MCF 10A (cell line): ENCODE measurements at places on chromosomes 5 and 9. TPM values are rescaled to one million over a fixed set of nuclear protein-coding genes. Genes with fewer than 3 reads are reported as not detected.

DNA sequence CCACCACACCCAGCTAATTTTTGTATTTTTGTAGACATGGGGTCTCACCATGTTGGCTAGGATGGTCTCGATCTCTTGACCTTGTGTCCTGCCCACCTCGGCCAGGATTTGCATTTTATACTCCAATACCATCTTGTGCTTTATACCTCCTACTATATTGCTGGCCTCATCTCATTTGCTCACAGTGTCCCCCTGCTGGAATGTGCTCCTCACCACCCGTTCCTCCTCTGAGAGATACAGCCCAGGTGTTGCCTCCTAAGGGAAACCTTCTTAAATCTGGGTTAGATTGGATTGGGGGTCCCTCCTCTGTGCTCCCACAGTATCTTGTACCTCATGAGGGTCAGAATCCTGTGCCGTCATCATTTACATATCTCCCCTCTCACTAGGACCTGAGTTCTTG lies 131.7 kb downstream of the PAPPA start:
- no peak for DNase-seq

Gene OR1J2
- not detected in 2 replicates for total RNA-seq

DNA sequence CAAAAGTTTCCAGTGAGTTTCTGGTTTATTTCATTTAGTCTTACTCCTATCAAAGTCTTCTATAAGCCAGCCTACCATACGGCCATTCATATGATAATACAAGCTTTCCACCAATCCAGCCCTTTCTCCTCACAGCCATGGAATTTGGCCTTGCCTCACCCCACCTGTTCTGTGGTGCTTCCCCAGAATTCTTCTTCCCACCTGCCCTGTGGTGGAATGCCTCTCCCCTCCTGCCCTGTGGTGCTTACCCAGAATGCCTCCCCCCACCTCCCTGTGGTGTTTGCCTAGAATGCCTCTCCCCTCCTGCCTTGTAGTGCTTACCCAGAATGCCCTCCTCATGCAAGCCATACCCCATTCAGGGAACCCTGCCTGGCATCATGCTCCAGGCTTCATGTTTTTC lies 90.3 kb upstream of the APC start:
- DNase-seq = no peak

DNA sequence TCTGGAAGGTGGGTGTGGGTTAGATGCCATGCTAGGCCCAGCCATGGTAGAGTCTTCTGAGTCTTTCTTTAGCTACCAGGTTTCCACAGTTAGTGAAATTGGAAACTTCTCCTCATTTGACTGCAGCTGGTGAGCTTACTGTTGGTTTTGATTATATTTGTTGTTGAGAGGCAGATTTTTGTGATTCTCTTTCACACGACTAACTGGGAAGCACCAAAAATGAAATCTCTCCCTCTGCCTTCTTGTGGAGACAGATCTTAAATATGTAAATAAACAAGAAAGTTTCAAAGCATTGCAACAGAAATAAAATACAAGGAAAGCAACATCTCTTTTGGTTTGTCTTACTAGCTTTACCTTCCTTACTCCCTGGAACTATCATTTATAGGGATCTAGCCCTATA lies 122.2 kb downstream of the CEMIP2 start:
- DNase-seq = no peak

DNA sequence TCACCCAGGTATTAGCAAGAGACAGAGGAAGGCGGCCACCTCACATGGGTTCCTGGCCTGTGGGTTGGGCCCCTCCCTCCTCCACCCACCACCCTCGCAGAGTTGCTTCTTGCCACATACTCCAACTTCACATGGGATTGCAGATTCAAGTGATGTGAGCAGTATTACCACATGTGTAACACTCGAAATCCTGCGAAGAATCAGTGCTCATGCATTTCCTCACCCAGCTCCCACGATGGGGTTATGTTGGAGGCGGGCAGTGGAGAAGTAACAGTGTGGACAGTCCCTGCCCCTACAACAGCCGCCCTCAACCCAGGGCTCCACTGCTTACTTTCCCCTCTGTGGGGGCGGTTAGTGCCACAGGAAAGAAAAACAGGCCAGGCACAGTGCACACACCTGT lies 3.9 kb upstream of the FBP1 start:
- DNase-seq = no peak

Gene OTULINL
- not detected in 2 replicates for total RNA-seq

Gene GNA14
- not detected in 2 replicates for total RNA-seq

GRCh38 chr5:39202597-39203274 lies 16.6 kb downstream of the FYB1 start:
- no peak for DNase-seq

- peak; percentile 67 for DNase-seq
Observed at GRCh38 chr5:159567461-159567860, 237.2 kb upstream of the IL12B start.

DNA sequence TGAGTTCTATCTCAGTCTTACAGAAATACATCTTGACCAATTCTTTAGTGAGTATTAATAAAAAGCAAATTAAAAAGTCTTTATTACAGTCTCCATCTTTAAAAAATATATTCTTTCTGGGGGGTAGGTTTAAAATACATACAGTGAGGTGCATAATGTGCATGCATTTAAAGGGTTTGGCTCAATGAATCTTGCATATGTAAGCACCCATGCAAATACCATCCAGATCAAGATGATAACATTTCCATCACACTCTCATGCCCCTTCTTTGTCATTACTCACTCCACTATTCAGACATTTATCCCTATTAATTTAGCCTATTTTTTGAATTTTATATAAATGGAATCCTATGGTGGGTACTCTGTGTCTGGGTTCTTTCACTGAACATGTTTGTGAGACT lies 113.0 kb downstream of the APBA1 start:
- no peak for DNase-seq

- no peak for DNase-seq
Observed at GRCh38 chr9:137139468-137140150, 655 bp downstream of the GRIN1 start.

DNA sequence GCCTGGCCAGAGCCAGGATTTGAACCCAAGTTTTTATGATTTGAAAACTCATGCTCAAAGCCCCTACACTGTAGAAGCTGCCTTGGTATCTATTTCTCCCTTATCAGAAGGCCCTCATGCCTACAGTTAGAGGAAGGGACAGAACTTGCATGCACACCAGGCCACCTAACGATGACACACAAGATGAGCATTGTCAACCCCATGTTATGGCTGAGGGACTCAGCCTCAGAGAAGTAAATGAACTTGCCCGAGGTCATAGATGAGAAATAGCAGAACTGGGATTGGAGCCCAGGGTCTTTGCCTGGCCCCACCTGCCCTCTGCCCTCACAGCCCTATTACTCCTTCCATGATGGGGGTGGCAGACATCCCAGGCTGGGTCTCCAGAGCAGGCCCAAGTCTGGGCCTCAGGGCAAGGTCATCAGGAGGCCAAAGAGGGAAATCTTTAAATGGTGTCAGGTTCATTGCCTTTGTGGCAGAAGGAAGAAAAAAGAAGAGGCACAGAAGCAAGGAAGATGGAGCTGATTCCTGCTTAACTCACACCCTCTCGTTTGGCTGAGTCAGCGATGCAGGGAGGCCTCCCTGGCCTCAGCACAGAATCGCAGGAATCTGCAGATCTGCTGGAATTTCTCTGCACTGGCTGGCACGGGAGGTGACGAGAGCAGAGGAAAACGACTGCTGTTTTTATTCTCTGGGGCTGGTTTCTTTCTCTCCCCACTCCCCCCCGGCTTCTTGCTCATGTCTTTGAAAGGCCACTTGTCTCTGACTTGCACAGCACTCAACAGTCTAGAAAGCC lies 20.6 kb upstream of the CRB2 start:
- no peak for DNase-seq

GRCh38 chr9:118094387-118094786 lies 390.2 kb downstream of the TLR4 start:
- DNase-seq = no peak

- no peak for DNase-seq
Observed at GRCh38 chr5:173653822-173654523, 37.5 kb upstream of the BOD1 start.

DNA sequence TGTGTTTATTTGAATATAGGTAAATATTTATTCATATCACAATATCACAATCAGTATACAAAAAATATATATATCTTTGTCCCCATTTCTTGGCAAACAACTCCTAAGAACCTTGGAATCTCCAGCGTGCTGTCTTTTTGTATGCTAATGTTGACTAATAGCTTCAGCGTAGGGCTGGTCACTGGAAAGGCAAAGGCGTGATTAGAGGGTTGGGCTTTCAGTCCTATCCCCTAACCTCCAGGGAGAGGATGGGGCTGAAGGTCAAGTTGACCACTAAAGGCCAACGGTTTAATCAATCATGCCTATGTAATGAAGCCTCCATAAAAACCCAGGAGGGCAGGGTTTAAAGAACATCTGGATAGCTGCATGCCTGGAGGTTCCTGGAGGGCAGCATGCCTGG lies 79.6 kb upstream of the BNC2 start:
- DNase-seq = no peak

Gene EIF4E1B
- total RNA-seq = not detected in 2 replicates

GRCh38 chr5:39640552-39640951 lies 215.8 kb upstream of the DAB2 start:
- no peak for DNase-seq

- peak; percentile 95 for DNase-seq
Observed at GRCh38 chr9:128917151-128917849, 3.5 kb upstream of the PHYHD1 start.

- DNase-seq = no peak
Observed at GRCh38 chr5:110956280-110956912, 115.1 kb upstream of the TSLP start.

Gene ECM2
- 10.2 and 13.5 TPM in 2 replicates for total RNA-seq

GRCh38 chr5:61624553-61625136 lies 292.6 kb downstream of the ZSWIM6 start:
- DNase-seq = no peak

- peak; percentile 23 for DNase-seq
Observed at GRCh38 chr9:121055642-121056143, 5.6 kb upstream of the C5 start.

DNA sequence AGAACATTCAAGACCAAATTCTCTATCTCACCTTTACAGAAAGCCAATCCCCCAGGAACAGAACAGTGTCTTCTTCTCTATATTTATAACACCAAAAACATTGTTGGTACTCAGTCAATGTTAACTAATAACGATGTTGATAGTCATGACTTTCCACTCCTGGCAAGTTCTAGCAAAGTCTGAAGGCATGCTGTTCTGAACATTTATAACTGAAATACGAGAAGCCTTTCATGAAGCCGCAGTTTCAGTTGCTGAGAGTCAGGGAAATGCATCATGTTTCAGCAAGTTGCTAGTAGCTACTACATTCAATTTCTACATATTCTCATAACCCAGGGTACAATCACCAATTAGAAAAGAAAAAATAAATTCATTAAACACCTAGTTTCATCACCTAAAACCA lies 301.4 kb downstream of the PDE4D start:
- peak; percentile 66 for DNase-seq

- DNase-seq = no peak
Observed at GRCh38 chr9:35781066-35781465, 10.3 kb upstream of the NPR2 start.

DNA sequence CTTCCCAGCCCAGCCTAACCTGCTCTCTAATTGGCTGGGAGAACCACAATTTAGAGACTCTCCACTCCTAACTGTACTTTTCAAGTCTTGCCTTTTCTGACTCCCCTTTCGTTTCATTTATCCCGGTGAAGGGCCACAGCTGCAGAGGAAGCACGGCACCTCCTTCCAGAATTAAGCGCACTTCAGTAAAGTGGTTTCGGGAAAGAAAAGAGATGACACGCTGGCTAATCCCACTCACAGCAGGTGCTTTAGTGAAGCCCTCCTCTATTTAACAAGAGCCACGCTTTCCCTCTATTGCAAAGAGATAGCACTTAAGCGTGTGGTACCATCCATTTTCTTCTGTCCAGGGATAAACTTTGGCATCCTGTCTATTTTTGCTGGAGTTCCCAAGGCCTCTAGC lies 4.8 kb downstream of the DNAH5 start:
- DNase-seq = no peak

DNA sequence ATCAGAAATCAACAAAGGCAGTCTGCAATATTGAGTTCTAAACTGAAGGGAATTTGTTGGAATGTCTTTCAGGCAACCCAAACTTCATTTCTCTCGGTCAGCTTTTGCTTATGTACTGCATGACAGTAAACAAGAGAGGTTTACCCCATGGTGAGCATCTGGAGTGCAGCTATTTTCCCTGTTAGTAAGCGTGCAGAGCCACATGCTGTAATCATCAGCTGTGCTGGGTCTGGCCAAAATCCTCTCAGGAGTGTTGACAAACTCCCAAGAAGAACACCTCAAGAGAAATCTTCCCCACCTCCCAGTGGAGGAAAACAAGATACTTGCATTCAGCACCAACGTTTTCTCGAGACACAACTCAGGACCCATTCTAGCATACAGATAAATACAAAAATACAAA lies 83.6 kb upstream of the ADAMTSL1 start:
- DNase-seq = no peak

Gene ADAMTSL2
- not detected in 2 replicates for total RNA-seq

- no peak for DNase-seq
Observed at GRCh38 chr5:169742771-169743296, 105.8 kb downstream of the DOCK2 start.

DNA sequence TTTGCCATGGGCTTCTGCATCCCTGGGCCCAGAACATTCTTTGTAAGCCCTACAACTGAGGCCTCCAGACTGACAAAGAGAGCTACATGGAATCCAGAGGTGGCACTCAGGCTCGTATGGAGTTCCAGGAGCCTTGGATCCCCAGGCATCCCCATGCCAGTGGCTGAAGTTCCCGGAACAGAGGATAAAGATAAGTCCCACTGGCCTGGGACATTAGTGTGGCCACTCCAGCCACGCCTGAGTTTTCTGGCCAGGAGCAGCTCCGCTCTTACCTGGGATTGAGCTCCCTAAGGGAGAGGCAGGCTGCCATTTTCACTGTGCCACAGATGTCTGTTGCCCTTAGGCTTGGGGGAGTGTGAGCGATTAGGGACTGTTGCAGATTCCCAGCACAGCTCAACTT lies 656.3 kb upstream of the FAM174A start:
- no peak for DNase-seq

Gene GLRA1
- not detected in 2 replicates for total RNA-seq

DNA sequence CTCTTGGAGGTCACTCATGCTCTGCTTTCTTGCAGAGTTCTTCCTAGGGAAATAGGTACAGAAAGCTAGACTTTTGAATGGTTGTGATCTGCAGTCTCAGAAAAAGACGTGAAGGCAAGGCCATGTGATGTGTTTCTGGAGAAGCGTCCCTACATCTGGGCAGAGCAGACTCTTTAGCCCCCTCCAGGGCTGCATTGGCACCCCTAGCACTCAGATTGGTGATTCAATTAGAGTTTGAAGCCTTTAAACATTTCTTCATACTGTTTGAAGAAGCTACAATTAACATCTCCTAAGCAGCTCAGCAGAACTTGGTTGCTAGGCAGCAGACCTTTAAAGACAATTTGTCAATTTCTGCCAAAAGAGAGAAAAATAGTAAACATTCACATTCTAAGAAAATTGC lies 21.6 kb downstream of the JADE2 start:
- DNase-seq = no peak

Gene LMBRD2
- 7.9 and 9.6 TPM in 2 replicates for total RNA-seq
